CD14-positive monocyte (primary cell): ENCODE measurements at places on chromosomes 5 and 9.
A peak's percentile ranks its signal among the peaks of the same experiment; 100 is the strongest.

GRCh38 chr9:133051281-133051900 lies 10.4 kb upstream of the CEL start:
- DNase-seq = no peak

- no peak for DNase-seq
Measured at GRCh38 chr5:17314907-17315471, 97.6 kb downstream of the BASP1 start.

GRCh38 chr9:124854822-124855221 lies 1.6 kb downstream of the WDR38 start:
- no peak for DNase-seq

DNA sequence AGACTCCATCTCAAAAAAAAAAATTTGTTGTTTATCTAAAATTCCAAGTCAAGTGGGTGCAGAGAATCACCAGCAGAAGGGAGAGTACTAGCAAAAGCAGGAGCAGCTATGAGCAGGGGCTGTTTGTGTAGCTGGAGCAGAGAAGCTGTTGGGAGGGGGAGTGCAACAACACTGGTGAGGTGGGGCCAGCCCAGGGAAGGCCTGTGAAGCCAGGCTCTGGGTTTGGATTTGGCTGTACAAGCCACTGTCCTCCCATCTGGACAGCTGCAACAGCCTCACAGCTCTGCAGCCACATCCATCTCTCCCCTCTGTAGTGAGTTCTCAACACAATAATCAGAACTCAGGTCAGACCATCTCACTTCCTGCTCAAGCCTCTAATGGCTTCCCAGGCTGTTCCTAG lies 59.4 kb downstream of the TMOD1 start:
- no peak for DNase-seq

GRCh38 chr9:134585746-134586706 lies 55.6 kb upstream of the COL5A1 start:
- DNase-seq = no peak

- peak; percentile 90 for DNase-seq
Measured at GRCh38 chr5:138632900-138633489, 57.8 kb upstream of the HSPA9 start.

- no peak for DNase-seq
Measured at GRCh38 chr5:143892271-143892670, 80.3 kb downstream of the HMHB1 start.

GRCh38 chr5:142584891-142585290 lies 101.0 kb downstream of the FGF1 start:
- no peak for DNase-seq

DNA sequence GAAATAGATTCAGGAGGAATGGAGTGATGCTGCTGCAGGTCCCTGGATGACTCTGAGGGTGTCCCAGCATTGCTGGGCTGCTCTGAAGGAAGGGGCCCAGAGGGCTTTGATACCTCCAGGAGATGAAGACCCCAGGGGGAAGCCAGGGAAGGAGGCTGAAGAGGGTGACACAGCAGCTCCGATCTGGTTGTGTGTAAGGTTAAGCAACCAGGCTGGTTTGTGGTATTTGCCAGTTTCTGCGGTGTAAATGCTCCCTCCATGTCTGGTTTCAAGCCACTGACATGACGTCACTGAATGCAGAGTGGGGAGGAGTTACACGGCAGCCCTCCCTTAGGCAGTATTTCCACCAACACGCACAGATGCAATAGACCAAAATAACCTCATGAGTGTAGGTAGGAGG lies 40.0 kb upstream of the ORM1 start:
- no peak for DNase-seq

- no peak for DNase-seq
Measured at GRCh38 chr5:180976518-180976917, 12.1 kb upstream of the BTNL3 start.

- DNase-seq = no peak
Measured at GRCh38 chr5:142360051-142360498, 35.3 kb upstream of the SPRY4 start.

- DNase-seq = no peak
Measured at GRCh38 chr5:101782352-101783103, 513.6 kb downstream of the SLCO4C1 start.

- no peak for DNase-seq
Measured at GRCh38 chr5:149387982-149388381, 8.9 kb upstream of the IL17B start.

GRCh38 chr5:65611524-65611923 lies 12.6 kb downstream of the TRIM23 start:
- DNase-seq = no peak

- DNase-seq = no peak
Measured at GRCh38 chr9:3650994-3651622, 125.3 kb upstream of the RFX3 start.

- DNase-seq = no peak
Measured at GRCh38 chr5:63125862-63126261, 547.2 kb downstream of the LRRC70 start.

DNA sequence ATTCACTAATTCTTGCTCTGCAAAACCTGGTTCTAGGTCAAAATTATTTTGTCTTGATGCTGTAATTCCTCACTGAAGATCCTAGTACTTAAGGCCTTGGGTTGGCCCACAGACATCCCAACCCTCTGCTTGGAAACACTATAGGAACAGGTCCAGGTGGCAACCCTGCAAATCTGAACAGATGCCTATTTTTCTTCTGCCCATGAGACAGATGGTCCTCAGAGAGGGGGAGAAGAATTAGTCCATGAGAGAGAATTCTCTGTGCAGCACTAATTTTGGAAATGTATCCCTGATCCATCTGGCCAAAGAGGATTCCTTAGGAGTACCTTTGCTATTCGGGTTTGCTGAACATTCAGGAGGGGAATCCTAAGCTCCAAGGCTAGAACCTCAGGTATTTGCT lies 156.3 kb downstream of the ELAVL2 start:
- DNase-seq = no peak

- DNase-seq = no peak
Measured at GRCh38 chr5:116773926-116774325, 199.3 kb upstream of the SEMA6A start.

DNA sequence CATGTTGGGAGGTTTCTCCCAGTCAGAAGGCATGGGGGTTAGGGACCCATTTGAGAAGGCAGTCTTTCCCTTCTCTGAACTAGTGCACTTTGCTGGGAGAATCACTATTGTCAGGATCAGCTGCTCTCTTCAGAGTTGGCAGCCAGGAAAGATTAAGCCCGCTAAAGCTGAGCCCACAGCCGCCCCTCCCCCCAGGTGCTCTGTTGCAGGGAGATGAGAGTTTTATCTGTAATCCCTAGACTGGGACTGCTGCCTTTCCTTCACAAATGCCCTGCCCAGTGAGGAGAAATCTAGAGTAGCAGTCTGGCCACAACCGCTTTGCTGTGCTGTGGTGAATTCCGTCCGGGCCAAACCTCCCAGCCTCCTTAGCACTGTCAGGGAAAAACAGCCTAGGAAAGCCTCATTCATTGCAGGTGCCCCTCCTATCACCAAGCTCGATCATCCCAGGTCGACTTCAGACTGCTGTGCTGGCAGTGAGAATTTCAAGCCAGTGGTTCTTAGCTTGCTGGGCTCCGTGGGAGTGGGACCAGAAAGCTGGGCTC lies 69.8 kb downstream of the CNTLN start:
- DNase-seq = no peak

- DNase-seq = no peak
Measured at GRCh38 chr5:95069948-95070347, 214.9 kb downstream of the MCTP1 start.

DNA sequence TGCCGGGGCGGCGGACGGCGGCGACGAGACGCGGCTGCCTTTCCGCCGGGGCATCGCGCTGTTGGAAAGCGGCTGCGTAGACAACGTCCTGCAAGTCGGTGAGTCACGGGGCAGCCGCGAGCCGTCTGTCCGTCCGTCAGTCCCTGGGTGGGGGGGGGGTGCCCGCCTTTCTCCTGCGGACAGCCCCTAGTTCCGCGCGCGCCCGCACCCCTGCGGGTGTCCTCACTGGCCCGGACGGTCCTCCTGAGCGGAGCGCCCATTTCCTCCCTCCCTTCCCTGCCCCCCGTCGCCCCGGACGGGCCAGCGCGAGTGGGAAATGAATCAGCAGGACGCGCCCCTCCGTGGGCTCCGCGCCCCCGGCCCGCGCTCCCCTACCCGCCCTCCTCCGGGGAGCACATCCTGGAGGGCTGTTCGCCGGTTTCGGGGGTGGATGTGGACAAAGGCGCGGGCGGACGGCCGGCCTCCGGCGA lies 828 bp downstream of the ZSWIM6 start:
- peak; percentile 68 for DNase-seq

- no peak for DNase-seq
Measured at GRCh38 chr5:135490245-135491037, 38.3 kb upstream of the TIFAB start.

DNA sequence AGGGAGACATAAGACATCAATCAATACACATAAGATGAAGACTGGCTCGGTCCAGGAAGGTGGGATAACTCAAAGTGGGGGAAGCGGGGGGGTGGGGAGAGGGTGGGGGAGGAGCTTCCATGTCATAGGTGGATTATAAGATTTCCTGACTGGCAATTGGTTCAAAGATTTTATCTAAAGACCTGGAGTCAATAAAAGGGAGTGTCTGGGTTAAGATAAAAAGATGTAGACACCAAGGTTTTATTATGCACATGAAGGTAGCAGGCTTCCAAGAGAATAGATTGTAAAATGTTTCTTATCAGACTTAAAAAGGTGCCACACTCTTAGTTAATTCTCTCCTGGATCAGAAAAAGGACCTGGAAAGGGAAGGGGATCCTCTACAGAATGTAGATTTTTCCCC lies 25.6 kb upstream of the OTULINL start:
- DNase-seq = no peak

- DNase-seq = no peak
Measured at GRCh38 chr9:26565118-26565517, 327.5 kb downstream of the CAAP1 start.

DNA sequence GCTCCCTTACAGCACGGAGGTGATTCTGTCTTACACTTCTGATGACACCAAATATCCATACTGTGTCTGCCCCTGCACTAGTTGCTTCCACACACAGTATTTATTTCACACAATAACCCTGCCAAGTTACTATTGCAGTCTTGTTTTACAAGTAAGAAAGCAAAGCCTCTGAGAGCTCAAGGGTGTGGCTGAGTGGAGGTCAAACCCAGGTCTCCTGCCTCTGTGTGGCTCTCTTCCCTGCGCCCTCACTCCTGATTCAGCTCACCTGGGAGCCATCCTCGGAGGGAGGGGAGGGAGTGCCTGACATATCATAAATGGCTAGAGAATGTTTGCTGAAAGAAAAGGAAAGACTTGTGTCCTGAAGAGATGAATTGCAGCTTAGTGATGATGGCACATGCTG lies 41.0 kb downstream of the MVB12B start:
- no peak for DNase-seq

GRCh38 chr5:66518753-66519152 lies 77.4 kb upstream of the MAST4 start:
- DNase-seq = no peak

GRCh38 chr9:129318121-129319075 lies 140.3 kb upstream of the IER5L start:
- no peak for DNase-seq

GRCh38 chr9:122332644-122333043 lies 38.2 kb upstream of the PTGS1 start:
- DNase-seq = no peak

DNA sequence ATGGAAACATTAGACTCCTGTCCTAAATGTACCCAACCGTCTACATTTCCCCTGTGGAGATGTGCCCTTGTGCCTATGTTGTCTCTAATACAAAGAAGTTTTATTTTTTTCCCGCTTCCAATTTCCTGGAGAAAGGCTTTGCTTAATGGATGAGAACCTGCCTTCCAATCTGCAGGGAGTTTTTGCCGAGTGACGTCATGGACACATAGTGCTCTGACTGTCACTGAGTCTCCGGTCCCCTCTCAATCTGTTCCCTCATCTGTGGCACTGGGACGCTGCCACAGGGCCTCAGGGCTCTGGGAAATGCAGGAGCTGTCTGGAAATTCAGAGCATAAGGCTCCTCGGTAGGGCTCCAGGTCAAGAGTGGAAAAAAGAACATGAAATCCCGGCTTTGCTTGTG lies 144.8 kb downstream of the PDZD2 start:
- DNase-seq = no peak

- no peak for DNase-seq
Measured at GRCh38 chr5:9035346-9035745, 510.5 kb downstream of the SEMA5A start.

- no peak for DNase-seq
Measured at GRCh38 chr5:175830586-175831300, 40.6 kb upstream of the CPLX2 start.

GRCh38 chr5:91033370-91033769 lies 349.7 kb downstream of the ARRDC3 start:
- no peak for DNase-seq

- no peak for DNase-seq
Measured at GRCh38 chr5:67476531-67476930, 279.9 kb upstream of the CD180 start.

DNA sequence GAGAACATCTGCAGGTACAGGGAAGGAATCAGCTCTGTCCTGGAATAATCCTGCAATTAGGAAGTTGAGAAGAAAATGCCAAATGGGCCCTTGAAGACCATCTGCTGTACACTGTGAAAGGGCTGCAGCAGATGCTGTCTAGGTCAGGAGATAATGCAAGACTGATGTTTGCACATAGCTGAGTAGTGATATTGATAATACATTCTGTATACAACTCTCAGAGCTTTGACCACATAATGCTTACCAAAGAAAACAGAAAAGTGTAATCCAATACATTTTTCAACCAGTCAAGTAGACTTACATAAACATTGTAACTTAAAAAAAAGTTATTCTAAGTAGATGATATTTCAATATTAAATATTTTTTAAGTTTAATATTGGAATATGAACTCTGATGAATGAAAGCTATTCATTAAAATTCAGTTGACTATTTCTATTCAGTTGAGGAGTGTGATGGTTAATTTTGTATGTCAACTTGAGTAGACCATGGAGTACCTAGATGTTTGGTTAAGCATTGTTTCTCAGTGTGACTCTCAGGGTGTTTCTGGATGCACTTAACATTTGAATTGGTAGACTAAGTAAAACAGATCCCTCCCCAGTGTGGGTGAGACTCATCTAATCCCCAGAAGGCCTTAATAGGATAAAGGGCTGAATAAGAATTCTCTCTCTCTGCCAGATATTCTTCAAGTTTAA lies 380.1 kb upstream of the PRR16 start:
- no peak for DNase-seq

GRCh38 chr5:116076496-116076895 lies 8.3 kb upstream of the COMMD10 start:
- peak; percentile 67 for DNase-seq

- DNase-seq = no peak
Measured at GRCh38 chr9:72554221-72554641, 32.8 kb downstream of the TMC1 start.

- no peak for DNase-seq
Measured at GRCh38 chr9:99752417-99753109, 69.1 kb upstream of the NR4A3 start.

- DNase-seq = no peak
Measured at GRCh38 chr5:66932457-66932856, 264.1 kb downstream of the CD180 start.

DNA sequence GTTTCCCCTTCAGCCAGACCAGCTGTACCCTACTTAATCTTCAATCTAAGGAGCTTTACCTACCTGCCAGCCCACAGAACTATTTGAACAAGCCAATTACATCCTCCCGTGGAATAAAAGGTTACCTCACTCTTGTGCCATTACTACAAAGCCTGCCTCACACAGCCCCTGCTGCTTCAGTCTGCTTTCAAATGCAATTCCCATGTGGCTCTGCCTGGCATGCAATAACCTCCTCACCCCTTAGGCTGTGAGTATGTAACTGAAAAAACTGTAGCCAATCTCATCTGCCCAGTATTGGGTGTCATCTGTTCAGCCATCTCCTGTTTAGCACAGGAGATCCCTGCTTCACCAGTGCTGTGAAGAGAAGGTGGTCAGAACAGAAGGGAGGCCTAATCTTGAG lies 6.1 kb upstream of the GCNT1 start:
- no peak for DNase-seq
